ENCODE measurements at places on chromosomes 11 and 22.
A peak's percentile ranks its signal among the peaks of the same experiment; 100 is the strongest.

DNA sequence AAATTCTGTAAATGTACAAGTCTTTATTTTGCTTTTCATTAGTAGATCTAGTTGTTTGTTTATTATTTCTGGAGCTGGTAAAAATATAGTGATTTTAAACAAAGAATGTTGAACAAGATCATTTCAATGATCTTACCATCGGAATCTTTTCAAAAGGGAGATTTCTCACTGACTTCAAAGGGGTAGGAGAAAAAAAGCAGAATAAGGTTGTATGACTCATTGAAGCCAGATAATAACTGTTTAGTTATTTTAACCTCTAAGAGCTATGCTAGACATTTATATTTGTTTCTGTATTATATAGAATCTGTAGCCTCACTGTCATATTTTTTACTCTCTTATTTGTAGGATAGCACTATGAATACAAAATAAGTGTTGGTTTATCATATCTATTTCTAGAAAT lies 8.1 kb upstream of the PDE3B start:
- DNase-seq, result no peak

GRCh38 chr11:30540781-30541180 lies 45.4 kb downstream of the MPPED2 start:
- DNase-seq, result no peak

- DNase-seq, result no peak
These were observed 537 bp downstream of the EP300 start for GRCh38 chr22:41092847-41093411.

GRCh38 chr11:127059750-127060149 lies 59.2 kb upstream of the KIRREL3 start:
- no peak for DNase-seq

GRCh38 chr22:28750471-28750881 lies 8.6 kb downstream of the HSCB start:
- DNase-seq, result peak; percentile 55

DNA sequence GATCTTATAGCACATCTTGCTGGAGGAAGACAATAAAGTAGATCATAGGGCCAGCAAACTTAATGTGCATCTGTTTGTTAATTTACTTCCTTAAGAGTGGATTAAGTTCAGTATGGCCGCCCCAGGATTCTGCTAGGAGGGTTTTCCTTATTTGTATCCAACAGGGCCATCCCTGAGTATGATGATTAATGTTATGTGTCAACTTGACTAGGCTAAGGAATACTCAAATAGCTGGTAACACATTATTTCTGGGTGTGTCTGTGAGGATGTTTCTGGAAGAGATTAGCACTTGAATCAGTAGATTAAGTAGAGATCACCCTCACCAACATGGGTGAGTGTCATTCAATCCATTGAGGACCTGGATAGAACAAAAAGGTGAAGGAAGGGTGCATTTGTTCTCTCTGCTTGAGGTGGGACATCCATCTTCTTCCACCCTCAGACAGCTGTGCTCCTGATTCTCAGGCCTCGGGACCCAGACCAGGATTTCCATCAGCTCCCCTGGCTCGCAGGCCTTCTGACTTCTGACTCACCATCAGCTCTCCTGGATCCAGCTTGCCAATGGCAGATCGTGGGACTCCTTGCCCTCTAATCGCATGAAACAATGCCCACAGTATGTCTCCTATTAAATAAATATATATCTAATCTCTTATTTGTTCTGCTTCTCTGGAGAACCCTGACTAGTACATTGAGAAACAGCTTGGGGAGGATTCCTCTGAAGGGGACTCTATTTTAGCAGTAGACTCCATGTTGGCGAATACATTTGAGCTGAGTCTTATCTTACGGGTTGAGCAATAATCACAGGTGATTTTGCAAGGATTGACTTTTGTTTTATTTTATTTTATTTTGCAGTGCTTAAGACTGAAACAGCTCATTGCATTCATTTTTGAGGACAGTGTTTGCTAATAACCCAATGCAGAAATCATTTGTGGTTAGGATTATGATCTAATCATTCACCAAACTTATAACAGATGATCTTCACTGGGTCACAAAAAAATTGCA lies 9.0 kb upstream of the ZBTB44 start:
- DNase-seq, result no peak

DNA sequence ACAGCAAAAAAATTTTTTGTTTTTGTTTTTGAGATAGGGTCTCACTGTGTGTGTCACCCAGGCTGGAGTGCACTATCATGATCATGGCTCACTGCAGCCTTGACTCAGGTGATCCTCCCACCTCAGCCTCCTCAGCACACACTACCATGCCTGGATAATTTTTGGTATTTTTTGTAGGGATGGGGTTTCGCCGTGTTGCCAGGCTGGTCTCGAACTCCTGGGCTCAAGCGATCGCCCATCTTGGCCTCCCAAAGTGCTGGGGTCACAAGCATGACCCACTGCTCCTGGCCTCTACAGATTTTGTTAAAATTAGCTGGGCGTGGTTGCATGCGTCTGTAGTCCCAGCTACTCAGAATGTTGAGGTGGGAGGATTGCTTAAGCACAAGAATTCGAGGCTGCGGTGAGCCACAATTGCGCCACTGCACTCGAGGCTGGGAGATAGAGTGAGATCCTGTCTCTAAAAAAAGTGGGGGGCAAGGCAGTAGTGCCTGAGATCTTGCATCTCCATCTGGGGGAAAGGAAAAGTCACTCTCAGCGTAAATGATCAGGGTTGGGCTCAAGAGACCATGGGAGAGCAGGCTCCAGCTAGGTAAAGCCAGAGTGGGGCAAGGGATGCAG lies 10.6 kb upstream of the DGKZ start:
- DNase-seq, result no peak

GRCh38 chr11:112128483-112129121 lies 35.3 kb downstream of the IL18 start:
- DNase-seq, result peak; percentile 34

DNA sequence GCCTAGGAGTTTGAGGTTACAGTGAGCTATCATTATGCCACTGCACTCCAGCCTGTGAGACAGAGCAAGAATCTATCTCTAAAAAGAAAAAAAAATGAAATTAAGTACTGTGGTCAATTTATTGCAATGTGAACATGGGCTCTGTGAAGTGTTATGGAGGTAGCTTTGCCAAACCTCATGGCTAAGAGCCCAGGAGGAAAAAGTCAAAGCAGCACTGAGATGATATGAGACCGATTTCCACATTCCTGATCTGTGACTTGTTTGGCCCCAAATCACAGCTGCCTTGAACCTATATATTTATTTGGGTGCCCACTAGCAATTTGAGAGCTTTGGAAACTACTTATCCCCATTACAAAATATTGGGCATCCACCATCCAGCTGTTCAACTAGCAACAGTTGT lies 29.8 kb upstream of the TMEM135 start:
- DNase-seq, result no peak

DNA sequence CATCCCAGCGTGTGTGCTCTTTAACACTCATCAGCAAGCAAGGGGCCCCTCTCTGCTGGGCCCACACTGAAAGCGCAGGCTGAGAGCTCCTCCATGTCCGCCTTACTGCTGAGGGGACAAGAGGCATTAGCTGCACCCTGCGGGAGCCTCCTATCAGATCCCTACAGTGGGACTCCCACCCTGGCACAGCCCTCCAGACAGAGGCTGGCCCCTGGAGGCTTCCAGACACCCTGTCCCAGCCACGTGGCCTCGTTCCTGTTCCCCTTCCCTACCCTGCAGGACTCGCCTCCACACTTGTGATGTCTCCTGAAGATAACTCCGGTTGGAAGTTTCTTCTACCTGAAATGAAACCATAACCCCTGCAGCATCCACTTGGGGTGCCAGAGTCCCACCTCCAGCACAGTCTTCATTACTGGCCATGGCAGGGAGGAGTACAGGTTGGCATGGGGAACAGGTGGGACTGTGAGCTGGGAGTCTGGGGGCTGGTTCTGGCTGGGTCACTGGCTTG lies 5.0 kb upstream of the SH3BP1 start:
- DNase-seq, result no peak

DNA sequence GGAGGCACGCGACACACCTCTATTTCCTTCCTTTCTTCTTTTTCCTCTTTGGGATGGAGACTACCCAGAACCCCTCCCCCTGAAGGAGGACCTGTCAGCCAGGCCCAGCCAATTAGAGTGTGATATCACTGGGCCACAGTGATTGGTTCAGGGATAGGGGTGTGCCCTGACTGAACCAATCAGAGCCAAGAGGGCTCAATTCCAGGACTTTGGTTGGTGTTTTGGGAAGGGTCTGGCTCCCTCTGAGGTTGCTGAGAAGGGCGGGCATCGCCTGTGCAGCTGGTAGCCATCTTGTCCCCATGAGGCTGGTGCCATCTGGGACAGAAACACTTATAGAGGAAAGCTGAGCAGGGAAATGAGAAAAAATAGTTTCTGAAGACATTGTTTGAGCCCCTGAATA lies 71.4 kb downstream of the CHST1 start:
- no peak for DNase-seq

DNA sequence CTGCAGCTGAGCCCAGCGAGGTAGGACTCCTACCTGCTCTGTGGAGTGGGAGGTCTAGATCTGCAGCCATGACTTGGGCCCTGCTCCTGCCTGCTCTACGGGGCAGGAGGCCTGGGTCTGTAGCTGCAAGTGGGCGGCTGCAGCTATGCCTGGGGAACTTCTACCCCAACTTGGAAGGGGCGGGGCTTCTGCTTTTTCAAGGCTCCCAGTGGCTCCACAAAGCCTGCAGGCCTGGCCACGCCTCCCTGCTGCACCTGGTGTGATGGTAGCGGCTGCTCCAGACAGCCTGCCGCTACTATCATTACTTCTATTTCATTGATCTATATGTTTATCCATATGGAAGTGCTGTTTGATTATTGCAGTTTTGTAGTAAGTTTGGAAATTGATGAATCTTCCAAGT lies 121.2 kb downstream of the NELL1 start:
- no peak for DNase-seq

- DNase-seq, result no peak
These were observed 28.3 kb upstream of the GRAMD4 start for GRCh38 chr22:46591930-46592329.

DNA sequence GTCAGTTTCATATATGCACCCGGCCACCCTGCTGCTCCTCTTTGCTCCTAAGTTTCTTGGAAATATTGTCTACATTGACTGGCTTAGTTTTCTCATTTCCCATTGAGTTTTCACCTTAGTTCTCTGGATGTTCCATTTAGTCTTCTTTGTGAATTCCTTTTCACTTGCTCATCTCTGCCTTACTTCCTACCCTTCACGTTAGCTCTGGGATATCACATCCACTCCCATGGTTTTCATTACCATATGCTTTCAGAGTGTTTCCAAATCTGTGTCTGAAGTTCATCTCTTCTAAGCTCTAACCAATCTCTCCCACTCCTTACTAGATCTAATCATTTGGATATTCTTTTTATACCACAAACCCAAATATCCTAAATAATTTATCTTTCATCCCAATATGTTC lies 226.4 kb downstream of the FAM76B start:
- DNase-seq, result no peak

DNA sequence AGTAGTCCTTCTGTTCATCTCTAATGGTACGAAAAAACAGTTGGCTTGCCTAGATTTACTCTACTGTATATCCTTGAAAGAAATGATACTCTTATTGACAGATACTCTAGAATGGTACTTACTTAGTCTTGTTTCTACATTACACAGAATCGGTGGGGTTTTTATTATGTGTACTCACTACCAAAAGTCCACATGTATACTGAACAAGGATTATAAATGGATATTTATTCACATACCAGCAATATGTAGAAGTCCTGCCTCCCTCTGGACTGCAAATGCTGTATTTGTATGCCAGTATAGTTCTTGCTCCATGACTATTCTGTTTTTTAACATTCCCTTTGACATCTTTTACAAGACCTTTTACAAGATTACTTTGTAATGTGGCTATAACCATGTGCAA lies 13.9 kb downstream of the PCF11 start:
- DNase-seq, result no peak

DNA sequence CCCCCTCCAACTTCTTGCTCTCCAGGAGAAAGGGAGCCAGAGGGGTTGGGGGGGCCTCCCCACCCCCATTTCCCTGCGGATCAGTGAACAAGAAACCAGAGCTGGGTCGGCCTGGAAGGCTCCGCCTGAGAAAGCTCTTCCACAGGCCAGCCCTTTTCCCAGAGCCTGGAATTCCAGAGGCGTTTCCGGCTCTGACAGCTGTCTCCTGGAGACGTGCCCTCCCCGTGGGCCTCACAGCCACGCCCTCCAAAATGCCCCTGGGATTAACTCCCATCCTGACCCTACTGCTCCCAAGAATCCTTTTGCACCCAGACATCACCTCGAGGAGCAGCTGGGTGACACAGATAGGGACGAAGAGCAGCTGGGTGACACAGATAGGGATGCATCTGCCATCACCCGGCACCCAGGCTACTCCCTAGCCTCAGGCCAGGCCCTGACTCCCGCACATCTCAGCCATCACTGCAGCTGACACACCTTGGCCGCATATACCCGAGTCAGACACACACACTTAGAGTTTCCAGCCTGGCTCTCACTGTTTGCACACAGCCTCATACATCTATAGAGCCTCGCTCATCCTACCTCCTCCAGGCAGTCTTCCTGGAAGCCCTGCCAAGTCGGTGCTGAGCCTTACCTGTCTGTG lies 7.6 kb upstream of the CDC42EP1 start:
- DNase-seq, result no peak

DNA sequence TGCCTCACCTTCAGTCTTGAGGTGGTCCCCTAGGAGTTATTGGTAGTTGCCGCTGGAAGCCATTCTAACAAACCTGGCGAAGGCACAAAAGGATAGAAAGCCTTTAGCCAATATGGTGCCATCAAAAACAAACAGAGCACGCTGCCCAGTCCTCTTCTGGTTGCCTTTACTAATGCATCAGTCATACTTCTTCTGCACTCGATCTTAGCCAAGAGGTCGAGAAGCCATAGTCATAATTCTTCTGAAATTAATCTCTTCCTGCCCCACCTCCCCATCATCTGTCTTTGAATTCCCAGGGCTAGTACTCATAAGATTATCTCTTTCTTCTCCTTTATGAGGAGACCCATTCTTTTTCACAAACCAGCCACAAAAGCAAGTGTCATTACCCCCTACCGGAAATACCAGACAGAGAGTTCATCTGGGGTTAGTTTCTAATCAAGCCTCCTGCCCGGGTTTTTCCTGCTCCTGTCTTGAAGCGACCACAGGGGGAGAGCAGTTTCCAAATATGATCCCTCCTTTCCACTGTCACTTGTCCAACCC lies 21.4 kb upstream of the EHF start:
- DNase-seq, result peak; percentile 41

Data from AG04449 (cell line).